ENCODE measurements at places on chromosomes 1 and 21.

DNA sequence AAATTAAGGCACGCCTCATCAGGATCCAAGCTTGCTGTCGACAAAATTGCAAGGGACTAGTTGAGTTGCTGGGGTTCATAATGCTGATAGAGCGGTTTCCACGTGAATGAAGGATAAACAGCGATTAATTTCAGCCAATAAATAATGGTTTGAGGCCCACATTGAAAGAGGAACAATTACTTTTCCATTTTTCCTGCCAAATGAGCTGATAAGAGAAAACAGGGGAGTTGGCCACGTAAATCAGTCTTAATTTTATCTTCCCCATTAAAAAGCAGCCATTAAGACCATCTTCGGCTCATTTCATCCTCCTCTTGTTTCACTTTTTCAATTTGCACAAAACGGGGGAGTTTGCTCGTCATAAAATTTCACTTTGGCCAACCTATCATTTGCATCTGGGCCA lies 235.5 kb upstream of the RRP15 start:
- no peak for DNase-seq

GRCh38 chr1:7111853-7112252 lies 326.6 kb downstream of the CAMTA1 start:
- no peak for DNase-seq

GRCh38 chr1:203096566-203096965 lies 10.8 kb upstream of the MYOG start:
- no peak for DNase-seq

DNA sequence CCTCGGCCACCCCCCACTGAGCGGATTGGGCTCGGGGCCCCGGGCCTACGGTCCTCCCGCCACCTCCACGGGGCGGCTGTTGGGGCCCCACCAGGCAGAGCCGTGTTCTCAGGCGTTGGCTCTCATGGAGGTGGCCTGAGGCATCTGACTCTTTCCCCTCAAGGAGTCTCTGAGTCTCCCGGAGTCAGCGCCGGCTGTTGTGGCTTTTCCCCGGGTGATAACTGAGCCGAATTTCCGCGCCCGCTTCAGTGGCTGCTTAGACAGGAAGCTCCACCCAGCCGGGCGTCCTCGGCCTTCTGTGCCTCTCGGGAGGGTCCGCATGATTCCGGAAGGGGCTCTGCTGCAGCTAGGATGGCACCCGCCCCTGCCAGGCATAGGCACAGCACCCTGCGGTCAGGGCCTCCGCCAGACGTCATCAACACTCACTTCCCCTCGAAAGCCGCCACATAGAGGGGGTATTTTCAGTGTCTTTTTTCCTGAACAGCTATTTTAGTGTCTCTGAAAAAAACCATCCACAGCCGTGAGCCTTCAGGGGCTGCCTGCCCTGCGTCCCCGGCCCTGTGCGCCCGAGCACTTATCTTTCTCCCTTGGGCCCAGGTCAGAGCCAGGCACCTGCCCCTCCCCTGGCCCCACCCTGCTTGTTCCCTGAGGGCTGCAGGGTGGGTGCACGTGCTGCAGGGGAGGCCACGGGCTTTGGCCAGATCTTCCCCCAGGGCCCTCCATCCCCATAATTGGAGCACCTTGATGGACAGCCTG lies 72.9 kb downstream of the SKI start:
- DNase-seq, result peak; percentile 68

- DNase-seq, result no peak
These were observed 430.4 kb downstream of the DSCAM start for GRCh38 chr21:40416572-40416971.

DNA sequence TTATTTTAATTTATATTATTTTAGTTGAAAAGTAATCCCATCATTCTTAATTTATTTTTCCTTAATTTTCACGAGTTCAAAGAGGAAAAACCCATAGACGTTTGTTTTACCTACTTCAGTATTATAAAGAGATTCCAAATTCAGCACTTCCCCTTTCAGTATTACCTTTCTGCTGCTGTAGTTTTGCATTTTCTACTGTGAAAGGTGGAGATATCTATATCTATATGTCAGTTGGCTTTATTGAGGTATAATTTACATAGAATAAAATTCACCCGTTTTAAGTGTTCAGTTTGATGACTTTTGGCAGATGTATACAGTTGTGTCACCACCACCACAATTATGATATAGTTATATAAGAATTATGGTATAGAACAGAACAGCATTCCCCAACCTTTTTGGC lies 33.0 kb downstream of the MAST2 start:
- no peak for DNase-seq

- peak; percentile 96 for DNase-seq
These were observed at the start of gene MDM4 for GRCh38 chr1:204516180-204516879. Gene MDM4 (plus strand): TSS chr1:204516406. CDS start chr1:204525519, 9,113 bp downstream.
